ENCODE measurements at places on chromosomes 16 and 17. TPM values are rescaled to one million over a fixed set of nuclear protein-coding genes. Genes with fewer than 3 reads are reported as not detected.

DNA sequence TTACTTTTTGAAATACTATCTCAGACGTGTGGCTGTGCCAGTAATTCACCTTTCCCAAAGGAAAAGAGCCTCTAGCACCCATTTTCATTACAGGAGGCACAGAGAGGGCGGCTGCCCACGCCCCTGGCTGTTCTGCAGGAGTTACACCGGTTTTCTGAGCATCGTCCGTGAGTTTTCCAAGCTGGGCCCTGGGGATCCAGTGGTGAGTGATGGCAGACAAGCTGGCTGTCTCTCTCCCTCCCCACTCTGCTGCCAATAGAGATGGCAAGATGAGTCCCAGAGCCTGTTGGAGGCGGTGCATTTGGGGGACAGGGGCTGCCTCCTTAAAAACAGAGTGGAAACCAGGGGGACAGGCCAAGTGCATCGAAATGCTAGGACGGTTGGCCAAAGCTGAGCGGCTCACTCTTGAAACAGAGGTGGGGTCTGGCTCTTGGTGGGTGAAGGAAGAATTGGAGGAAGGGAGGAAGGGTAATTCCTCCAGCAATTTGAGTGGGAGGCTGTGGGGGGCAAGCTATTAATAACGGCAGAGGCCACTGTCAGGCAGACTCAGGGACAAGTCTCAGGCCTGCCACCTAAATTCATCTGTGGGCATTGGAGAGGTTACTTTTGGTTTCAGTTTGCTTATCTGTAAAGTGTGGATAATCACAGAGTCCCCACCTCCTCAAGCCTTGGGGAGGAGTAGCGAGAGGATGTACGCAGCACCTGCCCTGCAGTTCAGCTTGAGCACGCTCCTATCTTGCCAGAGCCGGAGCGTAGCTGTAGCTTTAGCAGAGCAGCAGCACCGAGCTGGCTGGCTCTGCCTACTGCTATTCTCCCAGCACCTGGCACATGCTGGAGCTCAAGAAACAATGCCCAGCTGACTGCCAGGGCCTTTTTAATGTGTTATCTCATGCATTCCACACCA is 7.5 kb upstream of the NOS2 start:
- H3K36me3 ChIP-seq = no peaks in the 10 kb centered on the region
- H3K27me3 ChIP-seq = no peaks in the 10 kb centered on the region
- H3K4me3 ChIP-seq = no peak overlapping the region

Gene CHCT1
- not detected for total RNA-seq

DNA sequence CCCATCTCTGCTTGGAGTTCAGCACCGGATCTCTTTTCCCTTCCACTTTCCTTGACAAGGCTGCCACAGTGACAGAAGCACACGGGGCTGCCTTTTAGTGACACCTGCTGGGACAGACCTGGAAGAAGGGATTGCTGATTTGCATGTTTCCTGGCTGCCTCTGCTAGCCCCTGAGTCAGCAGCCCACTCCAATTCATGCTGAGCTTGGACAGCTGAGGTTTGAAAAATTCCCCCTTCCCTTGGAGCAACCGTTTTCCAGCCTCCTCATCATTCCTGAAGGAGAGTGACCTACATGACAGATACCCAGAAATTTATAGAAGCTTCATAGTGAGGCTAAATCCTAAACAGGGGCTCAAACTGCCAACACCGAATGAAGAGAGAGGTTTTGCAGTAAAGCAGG is 18.8 kb upstream of the RBL2 start:
- H3K36me3 ChIP-seq = no peaks in the 10 kb centered on the region
- H3K4me3 ChIP-seq = no peak overlapping the region
- no peak overlapping the region for H3K27ac ChIP-seq
- H3K27me3 ChIP-seq = no peaks in the 10 kb centered on the region
- DNase-seq = no peak

- no peaks in the 10 kb centered on the region for H3K36me3 ChIP-seq
- H3K4me3 ChIP-seq = no peak overlapping the region
- H3K27me3 ChIP-seq = no peaks in the 10 kb centered on the region
- H3K4me1 ChIP-seq = no peaks in the 10 kb centered on the region
These were observed 26.1 kb upstream of the AMZ2 start for GRCh38 chr17:68221786-68222185.

Gene ARMC5
- 8.2 TPM for total RNA-seq

GRCh38 chr16:67245674-67246080 is 1.6 kb downstream of the FHOD1 start:
- peak overlapping the region; percentile 90 for H3K4me3 ChIP-seq
- H3K27me3 ChIP-seq = no peaks in the 10 kb centered on the region
- H3K4me1 ChIP-seq = peaks cover 53% of the 10 kb centered on the region
- no peak for DNase-seq
- peak overlapping the region; percentile 98 for H3K27ac ChIP-seq
- H3K36me3 ChIP-seq = no peaks in the 10 kb centered on the region

GRCh38 chr17:64024215-64024654 is 3.8 kb upstream of the ICAM2 start:
- H3K4me1 ChIP-seq = no peaks in the 10 kb centered on the region
- H3K27me3 ChIP-seq = no peaks in the 10 kb centered on the region
- no peak overlapping the region for H3K27ac ChIP-seq
- peak; percentile 33 for DNase-seq

DNA sequence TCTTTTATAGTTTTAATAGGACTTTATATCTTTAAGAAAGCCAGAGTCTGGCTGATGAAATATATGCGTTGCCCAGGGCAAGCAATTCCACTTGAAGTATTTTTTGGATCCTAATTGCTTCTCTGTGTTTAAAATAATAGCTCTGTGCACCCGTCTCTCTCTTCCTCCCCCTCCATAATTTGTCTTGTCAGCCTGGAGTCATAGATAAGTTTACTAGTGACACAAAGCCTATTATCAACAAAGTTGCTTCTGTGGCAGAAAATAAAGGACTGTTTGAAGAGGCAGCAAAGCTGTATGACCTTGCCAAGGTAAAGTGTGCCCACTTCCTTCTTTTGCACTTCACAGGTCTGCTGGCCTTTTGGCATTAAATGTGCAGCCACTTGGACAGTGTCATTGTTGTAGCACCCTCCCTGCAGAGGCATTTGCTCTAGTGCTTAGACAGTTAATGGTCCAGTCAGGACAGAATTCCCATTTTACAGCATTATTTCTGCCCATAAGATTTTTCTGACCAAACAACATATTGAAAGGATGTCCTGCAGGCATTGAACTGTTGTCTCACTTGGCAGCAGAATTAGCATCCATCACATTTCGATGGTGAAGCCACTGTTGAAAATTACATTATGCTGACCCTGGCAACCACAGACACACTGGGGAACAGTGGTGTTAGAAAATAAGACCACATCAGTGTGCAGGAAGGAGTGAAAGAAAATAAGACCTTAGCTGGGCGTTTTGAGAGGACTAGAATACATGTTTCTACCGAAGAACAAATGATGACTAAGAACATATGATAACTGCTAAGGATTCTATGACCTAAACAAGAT is 28.4 kb upstream of the SLC12A3 start:
- peaks cover 25% of the 10 kb centered on the region for H3K36me3 ChIP-seq
- H3K27me3 ChIP-seq = no peaks in the 10 kb centered on the region
- DNase-seq = no peak
- no peak overlapping the region for H3K4me3 ChIP-seq

DNA sequence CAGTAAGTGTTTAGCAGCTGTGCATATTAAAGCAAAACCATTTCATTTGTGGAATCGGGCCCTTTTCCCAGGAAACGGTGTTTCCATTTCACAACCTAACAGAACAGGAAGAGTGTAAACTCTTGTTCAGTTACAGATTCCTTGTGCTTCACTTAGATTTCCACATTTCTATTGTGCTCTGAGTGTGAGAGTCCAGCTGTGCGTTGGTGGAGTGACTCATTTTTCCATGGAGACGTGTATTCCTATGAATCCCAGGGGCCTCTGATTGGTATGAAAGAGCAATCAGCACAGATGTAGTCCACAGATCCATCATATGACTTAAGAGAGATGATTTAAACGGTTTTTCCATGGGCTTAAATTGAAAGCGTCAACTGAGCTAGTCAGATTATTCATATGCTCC is 13.3 kb upstream of the CAVIN1 start:
- peak; percentile 50 for DNase-seq
- no peaks in the 10 kb centered on the region for H3K27me3 ChIP-seq
- H3K4me3 ChIP-seq = no peak overlapping the region
- H3K36me3 ChIP-seq = no peaks in the 10 kb centered on the region
- H3K27ac ChIP-seq = peak overlapping the region; percentile 53

DNA sequence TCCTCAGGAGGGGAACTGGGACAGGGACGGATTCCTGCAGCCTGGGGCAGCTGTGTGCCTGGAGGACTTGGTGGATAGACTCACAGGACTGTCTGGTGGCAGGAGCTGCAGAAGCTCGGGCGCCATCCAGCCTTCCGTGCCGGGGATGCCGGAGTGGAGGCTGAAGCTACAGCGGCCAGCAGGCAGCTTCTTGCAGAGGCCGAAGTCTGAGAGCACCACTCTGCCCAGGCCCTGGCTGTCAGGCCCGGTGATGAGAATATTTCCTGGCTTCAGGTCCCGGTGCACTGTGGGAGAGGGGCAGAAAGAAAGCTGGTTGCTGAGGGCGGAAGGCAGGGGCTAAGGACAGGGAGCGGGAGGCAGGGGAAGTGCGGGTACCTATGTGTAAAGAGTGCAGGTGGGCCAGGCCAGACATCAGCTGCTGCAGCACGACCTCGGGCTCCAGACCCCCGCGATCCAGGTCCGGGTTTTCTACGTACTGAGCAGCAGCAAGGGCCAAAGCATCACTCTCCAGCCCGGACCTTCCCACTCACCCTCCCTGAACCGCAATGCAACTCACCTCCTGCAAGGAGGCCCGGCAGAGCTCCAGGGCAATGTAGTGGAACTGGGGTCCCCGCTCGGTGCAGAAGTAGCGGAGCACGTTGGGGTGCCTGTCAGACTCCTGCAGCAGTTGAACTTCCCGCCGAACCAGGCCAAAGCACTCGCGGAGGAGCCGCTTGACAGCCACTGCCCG is 16.1 kb downstream of the PLK1 start:
- DNase-seq = peak; percentile 26
- peaks cover 8% of the 10 kb centered on the region for H3K4me1 ChIP-seq
- no peaks in the 10 kb centered on the region for H3K27me3 ChIP-seq
- no peak overlapping the region for H3K27ac ChIP-seq
- peaks cover 5% of the 10 kb centered on the region for H3K36me3 ChIP-seq

Gene MRPL12
- 6.1 TPM for total RNA-seq

GRCh38 chr16:79801646-79802045 is 201.1 kb upstream of the MAF start:
- H3K27me3 ChIP-seq = no peaks in the 10 kb centered on the region
- H3K36me3 ChIP-seq = no peaks in the 10 kb centered on the region
- no peak overlapping the region for H3K27ac ChIP-seq
- H3K4me3 ChIP-seq = no peak overlapping the region

DNA sequence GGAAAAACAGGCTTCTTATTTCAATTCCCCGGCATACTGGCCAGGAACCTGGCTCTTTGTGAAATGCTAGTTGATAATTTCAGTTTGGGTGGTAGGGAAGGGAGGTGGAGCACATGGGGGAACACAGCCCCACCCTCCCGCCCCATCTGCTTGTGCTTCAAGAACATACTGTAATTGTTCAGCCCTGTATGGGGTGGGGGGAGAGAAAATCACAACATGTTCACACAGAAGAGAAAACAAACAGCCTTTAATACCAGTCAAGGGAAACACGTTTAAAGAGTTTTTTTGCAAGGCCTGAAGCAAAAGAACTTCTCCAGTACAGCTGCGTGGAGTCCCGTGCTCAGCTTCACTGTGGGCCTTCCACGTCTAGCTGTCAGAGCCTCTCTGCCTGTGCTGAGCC is 59.7 kb downstream of the SHISA6 start:
- H3K27ac ChIP-seq = no peak overlapping the region
- H3K27me3 ChIP-seq = no peaks in the 10 kb centered on the region
- H3K4me1 ChIP-seq = no peaks in the 10 kb centered on the region
- no peaks in the 10 kb centered on the region for H3K36me3 ChIP-seq
- H3K4me3 ChIP-seq = no peak overlapping the region

DNA sequence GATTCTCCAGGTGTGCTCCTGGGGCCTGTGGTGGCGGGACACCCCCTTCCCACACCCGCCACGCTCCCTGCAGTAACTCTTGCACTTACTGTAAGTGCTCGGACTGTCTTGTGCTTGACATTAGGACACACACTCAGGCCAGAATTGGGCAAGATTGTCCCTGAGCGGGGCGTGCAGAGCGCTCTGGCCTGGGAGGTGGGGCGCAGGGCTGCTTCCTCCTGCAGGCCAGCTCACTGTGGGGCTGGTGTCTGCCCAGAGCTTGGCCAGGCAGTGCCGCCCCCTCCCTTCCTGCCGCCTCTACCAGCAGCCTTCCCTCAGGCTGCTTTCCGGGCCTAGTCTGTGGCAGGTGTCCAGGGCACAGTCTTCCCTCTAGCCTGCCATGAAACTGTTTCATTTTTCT is 6.1 kb upstream of the ATP6V0C start:
- no peak overlapping the region for H3K4me3 ChIP-seq
- no peak for DNase-seq
- H3K36me3 ChIP-seq = no peaks in the 10 kb centered on the region

Gene PKMYT1
- 5.9 TPM for total RNA-seq

Gene RAPGEFL1
- 9.1 TPM for total RNA-seq

Gene SLC35G3
- total RNA-seq = not detected

Gene SCRN2
- total RNA-seq = 37.8 TPM

DNA sequence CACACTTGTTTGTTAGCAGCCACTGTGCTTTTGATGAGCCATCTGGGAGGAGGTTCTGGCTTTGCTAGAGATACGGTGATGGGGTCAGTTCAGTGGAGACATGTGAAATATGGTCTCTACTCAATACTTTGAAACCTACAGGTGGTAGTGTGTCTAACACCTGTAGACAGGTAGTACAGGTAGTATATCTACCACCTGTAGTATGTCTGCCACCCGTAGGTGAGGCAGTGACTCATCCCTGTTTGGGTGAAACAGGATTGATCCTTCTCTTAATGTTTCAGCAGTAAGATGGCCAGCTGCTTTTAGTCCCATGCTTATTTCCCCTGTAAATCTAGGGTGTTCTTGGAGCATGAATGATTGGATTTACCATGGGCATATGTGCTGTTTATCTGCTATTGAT is 240.8 kb downstream of the SNX29 start:
- no peak for DNase-seq
- H3K4me1 ChIP-seq = no peaks in the 10 kb centered on the region
- H3K27ac ChIP-seq = no peak overlapping the region

Gene TBC1D3C
- 1.00 TPM for total RNA-seq

- H3K4me1 ChIP-seq = peaks cover 26% of the 10 kb centered on the region
- peak overlapping the region; percentile 95 for H3K27ac ChIP-seq
- H3K36me3 ChIP-seq = peaks cover 28% of the 10 kb centered on the region
- H3K4me3 ChIP-seq = peak overlapping the region; percentile 82
- peak; percentile 21 for DNase-seq
- no peaks in the 10 kb centered on the region for H3K27me3 ChIP-seq
These were observed 1.5 kb downstream of the FBRS start for GRCh38 chr16:30659507-30660423.

Gene UNC45B
- 1.6 TPM for total RNA-seq

DNA sequence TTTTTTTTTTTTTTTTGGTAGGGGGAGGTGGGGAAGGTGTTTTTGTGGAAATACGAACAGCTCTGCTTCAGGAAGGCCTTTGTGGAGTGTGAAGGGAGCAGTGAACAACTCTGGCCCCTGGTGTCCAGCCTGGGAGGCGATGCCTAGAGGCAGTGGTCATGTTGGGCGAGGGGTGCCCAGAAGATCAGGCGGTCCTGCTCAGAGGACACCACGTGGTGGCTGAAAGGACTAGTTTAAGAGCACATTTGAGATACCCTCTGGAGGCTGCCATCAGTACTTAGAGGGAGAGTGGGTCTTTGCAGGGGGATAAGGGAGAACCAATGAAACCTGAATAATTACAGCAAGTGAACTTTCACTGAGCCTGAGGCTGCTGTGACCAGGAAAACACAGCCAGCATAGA is 40.1 kb upstream of the RHOT1 start:
- no peak for DNase-seq
- H3K27me3 ChIP-seq = no peaks in the 10 kb centered on the region
- H3K4me1 ChIP-seq = no peaks in the 10 kb centered on the region
- H3K27ac ChIP-seq = no peak overlapping the region
- no peaks in the 10 kb centered on the region for H3K36me3 ChIP-seq

All from lung (tissue), 17 donors.